ENCODE measurements at places on chromosomes 1 and 21.

DNA sequence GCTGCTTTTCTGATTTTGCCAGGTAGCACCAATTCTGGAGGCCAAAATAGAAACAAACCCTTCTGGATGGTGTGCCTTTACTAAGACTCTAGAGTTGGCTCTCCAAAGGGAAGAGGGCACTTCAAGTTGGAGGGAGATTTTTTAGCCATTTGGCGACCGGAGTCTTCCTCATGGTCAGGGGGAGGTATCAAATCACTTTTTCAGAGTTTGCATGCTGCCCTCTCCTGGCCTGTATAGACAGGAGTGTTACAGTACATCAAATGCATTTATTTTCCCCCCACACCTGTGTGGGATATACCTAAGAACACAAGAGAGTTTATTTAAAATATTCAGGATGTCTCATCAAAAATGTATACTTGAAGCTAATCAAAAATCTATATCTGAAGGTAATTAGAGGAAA lies 3.2 kb downstream of the GREM2 start:
- DNase-seq = no peak

GRCh38 chr1:92791487-92792066 lies 6.7 kb upstream of the EVI5 start:
- no peak for DNase-seq

- peak; percentile 90 for DNase-seq
Measured at GRCh38 chr1:25819491-25820246, at the start of gene MTFR1L. Gene MTFR1L (plus strand): TSS chr1:25819954. CDS start chr1:25823105, 3,151 bp downstream.

DNA sequence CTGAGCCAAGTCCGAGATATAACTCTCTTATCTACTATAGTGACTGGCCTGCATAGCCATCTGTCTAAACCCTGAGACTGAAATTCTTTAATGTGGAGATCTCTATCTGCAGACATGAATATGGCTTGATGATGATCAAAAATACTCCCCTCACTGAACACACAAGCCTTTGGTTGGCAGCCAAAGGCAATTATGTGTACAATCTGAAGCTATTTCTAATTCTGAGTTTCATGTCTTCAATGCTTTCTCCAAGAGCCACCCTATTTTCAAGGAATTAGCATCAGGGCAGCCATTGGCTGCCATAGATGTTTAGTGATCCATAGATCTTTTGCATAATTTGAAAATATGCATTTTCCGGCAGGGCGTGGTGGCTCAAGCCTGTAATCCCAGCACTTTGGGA lies 168.2 kb downstream of the TGFB2 start:
- DNase-seq = no peak

DNA sequence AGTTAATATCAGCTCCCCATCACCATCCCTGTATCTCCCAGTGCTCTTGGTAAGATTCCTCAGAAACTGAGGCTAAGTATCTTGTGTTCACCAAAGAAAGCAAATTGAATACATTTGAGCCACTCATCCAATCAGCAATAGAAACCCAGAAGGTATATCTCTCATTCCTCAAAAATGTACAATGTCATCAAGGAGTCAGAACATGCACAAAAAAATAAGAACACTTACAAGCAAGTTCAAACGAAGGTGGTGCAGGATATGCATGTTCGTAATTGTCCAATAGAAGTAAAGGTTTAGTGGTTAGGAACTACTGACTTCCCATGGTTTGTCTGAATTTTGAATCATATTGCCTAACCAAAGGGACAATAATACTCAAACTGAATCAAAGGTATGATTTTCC lies 24.3 kb downstream of the RXRG start:
- no peak for DNase-seq

DNA sequence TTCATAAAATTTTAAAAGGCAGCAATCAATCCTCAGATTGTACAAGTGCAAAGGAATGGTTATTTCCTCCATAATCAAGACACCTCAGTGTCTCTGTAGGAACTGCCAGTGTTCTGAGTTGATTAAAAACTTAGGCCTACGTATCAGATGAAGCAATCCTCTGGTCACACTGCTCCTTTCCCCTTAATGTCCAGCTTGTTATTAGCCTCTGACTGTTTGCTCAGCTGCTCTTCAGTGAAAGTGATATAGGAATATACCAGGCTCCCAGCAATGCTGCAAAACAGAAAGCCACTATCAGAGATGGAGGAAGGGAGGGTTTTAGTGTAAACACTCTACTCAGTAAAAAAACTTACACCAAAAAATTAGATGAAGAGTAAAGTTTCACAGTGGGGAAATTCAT lies 49.8 kb downstream of the SLC35D1 start:
- DNase-seq = no peak
